ENCODE measurements at places on chromosomes 1 and 21. TPM values are rescaled to one million over a fixed set of nuclear protein-coding genes. Genes with fewer than 3 reads are reported as not detected.

- H3K4me1 ChIP-seq, result no peaks in the 10 kb centered on the region
- DNase-seq, result no peak
- no peak overlapping the region for H3K4me3 ChIP-seq
- H3K36me3 ChIP-seq, result no peaks in the 10 kb centered on the region
- H3K27me3 ChIP-seq, result no peaks in the 10 kb centered on the region
These were observed 127.2 kb upstream of the ATP1B1 start for GRCh38 chr1:168979276-168979675.

The TRMT13 gene
- total RNA-seq, result 12.4 TPM

DNA sequence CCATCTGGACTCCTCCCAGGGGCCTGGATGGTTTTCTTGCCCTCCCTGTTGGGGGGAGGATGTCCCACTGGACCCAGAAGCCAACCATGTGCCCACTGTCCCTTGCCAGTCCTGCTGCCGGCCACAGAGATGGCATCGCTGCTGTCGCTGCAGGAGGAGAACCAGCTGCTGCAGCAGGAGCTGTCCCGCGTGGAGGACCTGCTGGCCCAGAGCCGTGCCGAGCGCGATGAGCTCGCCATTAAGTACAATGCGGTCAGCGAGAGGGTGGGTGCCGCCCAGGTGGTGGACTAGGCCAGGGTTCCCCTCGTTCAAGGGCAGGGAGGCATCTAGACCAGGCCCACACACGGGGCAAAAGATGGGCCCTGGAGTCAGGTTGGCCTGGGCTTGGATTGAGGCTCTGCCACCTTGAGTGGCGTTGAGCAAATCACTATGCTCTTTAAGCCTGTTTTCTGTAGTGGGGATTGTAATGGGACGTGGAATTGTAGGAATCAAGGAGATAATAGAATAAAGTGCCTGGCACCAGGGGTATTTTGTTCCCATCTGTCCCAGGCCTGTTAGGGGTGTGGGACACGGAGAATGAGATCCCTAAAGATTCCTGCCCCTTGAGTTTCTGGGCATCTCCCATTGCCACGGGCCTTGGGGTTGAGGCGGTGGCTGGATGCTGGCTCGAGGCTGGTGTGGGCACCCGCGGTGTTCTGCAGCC lies 2.6 kb downstream of the CROCC start:
- peaks cover 8% of the 10 kb centered on the region for H3K4me1 ChIP-seq
- H3K27ac ChIP-seq, result no peak overlapping the region
- no peaks in the 10 kb centered on the region for H3K36me3 ChIP-seq
- no peak for DNase-seq

The FMO2 gene
- total RNA-seq, result not detected

The HHAT gene
- 2.9 TPM for total RNA-seq

The GNAT2 gene
- 0.20 TPM for total RNA-seq

DNA sequence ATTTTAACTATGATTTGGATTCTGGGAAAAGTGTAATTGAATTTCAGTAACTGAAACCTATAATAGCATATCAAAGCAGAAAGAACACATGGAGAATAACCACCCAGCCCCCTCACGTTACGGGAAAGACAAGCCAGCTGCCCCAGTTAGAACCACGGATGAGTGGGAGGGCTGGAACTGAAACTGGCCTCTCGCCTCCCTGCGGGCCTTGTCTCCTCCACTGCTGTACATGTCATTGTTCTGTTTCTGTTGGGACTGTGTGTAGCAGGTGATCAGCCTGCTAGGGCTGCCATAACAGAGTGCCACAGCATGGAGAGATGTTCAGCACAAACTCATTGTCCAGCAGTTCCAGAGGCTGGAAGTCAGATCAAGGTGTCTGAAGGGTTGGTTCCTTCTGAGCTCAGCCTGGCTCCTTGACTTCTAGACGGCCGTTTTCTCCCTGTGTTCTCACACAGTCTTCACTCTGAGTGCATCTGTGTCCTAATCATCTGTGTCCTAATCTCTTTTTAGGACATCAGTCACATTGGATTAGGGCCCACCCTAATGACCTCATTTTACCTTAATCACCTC lies 52.4 kb downstream of the MAP3K21 start:
- H3K4me1 ChIP-seq, result no peaks in the 10 kb centered on the region
- H3K4me3 ChIP-seq, result no peak overlapping the region
- no peaks in the 10 kb centered on the region for H3K36me3 ChIP-seq
- no peak for DNase-seq
- H3K27me3 ChIP-seq, result no peaks in the 10 kb centered on the region

The HHIPL2 gene
- 0.53 TPM for total RNA-seq

DNA sequence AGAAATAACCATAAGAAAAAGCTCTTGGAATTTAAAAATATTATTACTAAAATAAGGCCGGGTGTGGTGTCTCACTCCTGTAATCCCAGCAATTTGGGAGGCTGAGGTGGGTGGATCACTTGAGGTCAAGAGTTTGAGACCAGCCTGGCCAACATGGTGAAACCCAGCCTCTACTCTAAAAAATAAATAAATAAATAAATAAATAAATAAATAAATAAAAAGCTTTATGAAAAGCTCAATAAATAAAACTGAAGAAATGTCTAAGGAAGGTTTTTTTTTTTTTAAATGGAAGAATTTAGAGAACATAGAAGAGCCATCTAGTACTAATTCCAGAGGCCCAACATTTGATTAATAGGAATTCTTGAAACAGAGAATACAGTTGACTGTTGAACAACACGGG lies 249.1 kb upstream of the PROX1 start:
- DNase-seq, result no peak
- H3K27me3 ChIP-seq, result no peaks in the 10 kb centered on the region
- peaks cover 54% of the 10 kb centered on the region for H3K4me1 ChIP-seq
- H3K36me3 ChIP-seq, result no peaks in the 10 kb centered on the region
- H3K4me3 ChIP-seq, result no peak overlapping the region
- H3K27ac ChIP-seq, result no peak overlapping the region

DNA sequence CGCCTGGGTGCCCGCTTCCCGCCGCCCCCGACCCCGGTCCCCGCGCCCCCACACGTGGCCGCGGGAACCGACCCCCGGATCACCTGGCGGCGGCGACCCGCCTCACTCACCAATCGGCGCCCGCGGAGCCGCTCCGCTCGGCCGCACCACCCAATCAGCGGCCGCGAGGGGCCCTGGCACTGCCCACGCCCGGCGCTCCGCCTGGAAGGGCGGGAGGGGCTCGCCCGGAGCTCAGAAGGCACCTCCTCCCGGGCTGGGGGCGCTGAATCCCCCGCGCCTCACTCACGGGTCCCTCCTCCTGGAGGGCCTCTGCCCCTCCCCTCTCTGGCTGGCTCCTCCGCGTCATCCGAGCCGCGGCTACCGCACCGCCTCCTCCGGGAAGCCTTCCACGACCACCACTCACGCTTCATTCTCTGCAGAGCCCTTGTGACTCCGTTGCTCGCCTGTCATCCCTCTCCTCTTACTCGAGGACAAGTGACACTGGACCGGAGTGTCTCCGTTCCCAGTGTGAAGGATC lies 374 bp downstream of the SH2D5 start:
- H3K4me1 ChIP-seq, result peaks cover 57% of the 10 kb centered on the region
- no peak overlapping the region for H3K27ac ChIP-seq
- H3K36me3 ChIP-seq, result no peaks in the 10 kb centered on the region
- peak; percentile 25 for DNase-seq
- H3K4me3 ChIP-seq, result peak overlapping the region; percentile 79
- peaks cover 21% of the 10 kb centered on the region for H3K27me3 ChIP-seq

DNA sequence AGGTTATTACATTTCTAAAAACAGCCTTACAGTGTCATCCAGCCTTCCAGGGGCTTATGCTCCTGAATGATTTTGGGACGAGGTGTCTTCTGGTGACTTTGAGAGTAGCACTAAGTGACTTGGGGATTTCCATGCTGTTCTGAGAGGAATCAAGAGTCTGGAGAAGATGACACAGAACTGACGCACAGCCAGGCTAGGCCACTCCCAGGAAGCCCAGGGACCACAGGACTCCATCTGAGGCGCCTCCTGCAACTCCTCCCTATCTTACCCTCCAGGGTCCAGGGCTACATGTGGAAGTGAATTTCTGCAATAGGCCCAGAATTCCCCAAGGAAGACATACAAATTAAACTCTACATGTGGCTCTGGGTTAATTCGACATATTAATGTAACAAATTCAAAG lies 92.5 kb downstream of the SLC25A24 start:
- no peaks in the 10 kb centered on the region for H3K27me3 ChIP-seq
- H3K27ac ChIP-seq, result no peak overlapping the region
- H3K4me1 ChIP-seq, result no peaks in the 10 kb centered on the region

DNA sequence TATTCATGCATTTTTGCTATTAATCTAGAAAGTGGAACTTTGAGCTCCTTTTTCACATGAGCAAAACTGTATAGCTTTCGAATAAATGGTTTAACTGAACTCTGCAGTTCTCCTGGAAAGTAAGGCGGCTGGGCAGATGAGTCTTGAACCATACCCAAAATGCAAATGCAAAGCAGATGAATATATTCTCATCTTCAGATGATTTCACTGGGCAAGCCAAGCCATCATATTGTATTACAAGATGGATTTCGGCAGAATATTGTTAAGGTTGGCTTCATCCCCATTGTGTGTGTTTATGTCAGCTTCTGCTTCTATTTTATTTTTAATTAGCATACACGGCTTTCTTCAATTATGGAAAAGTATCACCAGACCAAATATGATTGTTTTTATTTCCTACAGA lies 209.6 kb downstream of the GREM2 start:
- no peaks in the 10 kb centered on the region for H3K36me3 ChIP-seq
- no peak overlapping the region for H3K4me3 ChIP-seq
- H3K4me1 ChIP-seq, result no peaks in the 10 kb centered on the region
- no peak overlapping the region for H3K27ac ChIP-seq
- no peak for DNase-seq
- H3K27me3 ChIP-seq, result no peaks in the 10 kb centered on the region

The CYYR1 gene
- total RNA-seq, result not detected

The NCF2 gene
- 0.46 TPM for total RNA-seq

- H3K4me3 ChIP-seq, result no peak overlapping the region
- no peaks in the 10 kb centered on the region for H3K4me1 ChIP-seq
- H3K27me3 ChIP-seq, result no peaks in the 10 kb centered on the region
- no peak overlapping the region for H3K27ac ChIP-seq
These were observed 481.2 kb upstream of the NR5A2 start for GRCh38 chr1:199546323-199546722.

- no peak overlapping the region for H3K27ac ChIP-seq
- H3K4me1 ChIP-seq, result peaks cover 24% of the 10 kb centered on the region
- no peaks in the 10 kb centered on the region for H3K27me3 ChIP-seq
- H3K36me3 ChIP-seq, result peaks cover 3% of the 10 kb centered on the region
- no peak for DNase-seq
These were observed 13.2 kb downstream of the TP53BP2 start for GRCh38 chr1:223832637-223832943.

The RIMS3 gene
- 5.4 TPM for total RNA-seq

DNA sequence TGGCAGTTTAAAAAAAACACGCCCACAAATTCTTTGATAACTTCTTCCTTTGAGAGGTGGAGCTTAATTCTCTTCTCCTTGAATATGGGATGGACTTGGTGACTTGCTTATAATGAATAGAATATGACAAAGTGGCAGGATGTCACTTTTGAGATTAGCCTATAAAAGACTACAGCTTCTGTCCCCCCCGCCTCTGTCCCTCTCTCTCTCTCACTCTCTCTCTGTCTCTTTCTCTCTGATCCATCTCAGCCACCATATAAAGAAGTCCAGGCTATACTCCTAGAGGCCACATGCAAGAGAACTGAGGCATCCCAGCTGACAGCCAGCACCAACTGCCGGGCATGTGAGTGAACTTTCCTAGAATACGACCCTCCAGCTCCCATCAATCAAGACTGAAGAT lies 7.7 kb upstream of the DMBX1 start:
- peaks cover 26% of the 10 kb centered on the region for H3K4me1 ChIP-seq
- DNase-seq, result no peak
- no peaks in the 10 kb centered on the region for H3K36me3 ChIP-seq
- peaks cover 6% of the 10 kb centered on the region for H3K27me3 ChIP-seq
- H3K4me3 ChIP-seq, result no peak overlapping the region

DNA sequence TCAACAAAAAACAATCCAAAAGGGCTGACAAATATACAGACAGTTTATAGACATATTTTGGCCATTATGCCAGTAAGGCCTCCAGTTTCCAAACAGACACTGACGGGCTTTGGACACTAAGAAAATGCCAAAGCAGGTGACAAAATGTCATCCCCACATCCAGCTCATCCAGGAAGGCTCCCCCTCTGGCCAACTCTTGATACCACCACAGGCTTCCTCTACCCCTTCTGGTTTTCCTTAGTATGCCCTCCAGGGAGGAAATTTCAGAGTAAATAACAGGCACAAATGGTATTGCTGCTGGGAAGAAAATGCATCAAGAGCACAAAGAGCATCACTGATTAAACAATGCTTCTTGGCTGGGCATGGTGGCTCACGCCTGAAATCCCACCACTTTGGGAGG lies 225.3 kb downstream of the VAV3 start:
- no peak overlapping the region for H3K27ac ChIP-seq
- no peak overlapping the region for H3K4me3 ChIP-seq
- no peaks in the 10 kb centered on the region for H3K27me3 ChIP-seq
- DNase-seq, result no peak
- peaks cover 7% of the 10 kb centered on the region for H3K4me1 ChIP-seq

DNA sequence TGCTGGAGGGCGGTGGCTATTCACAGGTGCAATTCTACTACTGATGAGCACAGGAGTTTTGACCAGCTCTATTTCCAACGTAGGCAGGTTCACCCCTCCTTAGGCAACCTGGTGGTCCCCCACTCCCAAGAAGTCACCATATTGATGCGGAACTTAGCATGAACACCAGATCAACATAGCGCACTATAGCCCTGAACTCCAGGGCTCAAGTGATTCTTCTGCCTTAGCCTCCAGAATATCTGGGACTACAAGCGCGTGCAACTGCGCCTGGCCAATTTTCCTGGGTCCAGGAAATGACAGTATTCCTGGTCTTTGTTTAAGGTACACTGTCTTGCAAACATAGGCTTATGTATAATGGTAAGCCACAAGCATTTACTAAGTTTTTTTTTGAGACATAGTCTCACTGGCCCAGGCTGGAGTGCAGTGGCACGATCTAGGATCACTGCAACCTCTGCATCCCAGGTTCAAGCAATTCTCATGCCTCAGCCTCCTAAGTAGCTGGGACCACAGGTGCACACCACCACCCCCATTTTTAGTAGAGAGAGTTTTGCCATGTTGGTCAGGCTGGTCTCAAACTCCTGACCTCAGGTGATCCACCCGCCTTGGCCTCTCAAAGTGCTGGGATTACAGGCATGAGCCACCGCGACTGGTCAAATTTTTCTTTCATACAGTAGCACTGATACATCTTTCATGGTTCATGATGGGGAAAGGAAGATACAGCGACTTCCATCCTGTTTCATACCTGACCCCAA lies 12.6 kb downstream of the MCL1 start:
- H3K4me1 ChIP-seq, result peaks cover 80% of the 10 kb centered on the region
- H3K36me3 ChIP-seq, result no peaks in the 10 kb centered on the region
- H3K27me3 ChIP-seq, result no peaks in the 10 kb centered on the region

- no peaks in the 10 kb centered on the region for H3K27me3 ChIP-seq
- H3K4me1 ChIP-seq, result peaks cover 11% of the 10 kb centered on the region
- no peak overlapping the region for H3K27ac ChIP-seq
- DNase-seq, result peak; percentile 62
- H3K4me3 ChIP-seq, result no peak overlapping the region
These were observed 30.4 kb downstream of the RAP1GAP start for GRCh38 chr1:21638531-21639341.

DNA sequence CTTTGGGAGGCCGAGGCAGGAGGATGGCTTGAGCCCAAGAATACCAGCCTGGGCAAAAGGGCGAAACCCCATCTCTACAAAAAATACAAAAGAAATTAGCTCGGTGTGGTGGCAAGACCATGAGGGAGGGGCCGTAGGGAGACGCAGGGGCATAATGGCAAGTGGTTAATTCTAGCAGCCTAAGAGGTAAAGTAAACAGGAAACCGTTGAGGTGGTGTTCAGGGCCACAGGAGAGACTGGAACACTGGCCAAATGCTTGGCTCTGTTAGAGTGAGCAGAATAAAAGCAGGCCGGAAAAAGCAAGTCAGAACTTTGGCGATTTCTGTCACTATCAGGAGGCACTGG lies 89.2 kb downstream of the RIPK4 start:
- no peak for DNase-seq
- peaks cover 2% of the 10 kb centered on the region for H3K27me3 ChIP-seq
- H3K4me1 ChIP-seq, result peaks cover 39% of the 10 kb centered on the region
- H3K36me3 ChIP-seq, result no peaks in the 10 kb centered on the region
- H3K4me3 ChIP-seq, result peak overlapping the region; percentile 70
